ENCODE measurements at places on chromosomes 2 and 18.

DNA sequence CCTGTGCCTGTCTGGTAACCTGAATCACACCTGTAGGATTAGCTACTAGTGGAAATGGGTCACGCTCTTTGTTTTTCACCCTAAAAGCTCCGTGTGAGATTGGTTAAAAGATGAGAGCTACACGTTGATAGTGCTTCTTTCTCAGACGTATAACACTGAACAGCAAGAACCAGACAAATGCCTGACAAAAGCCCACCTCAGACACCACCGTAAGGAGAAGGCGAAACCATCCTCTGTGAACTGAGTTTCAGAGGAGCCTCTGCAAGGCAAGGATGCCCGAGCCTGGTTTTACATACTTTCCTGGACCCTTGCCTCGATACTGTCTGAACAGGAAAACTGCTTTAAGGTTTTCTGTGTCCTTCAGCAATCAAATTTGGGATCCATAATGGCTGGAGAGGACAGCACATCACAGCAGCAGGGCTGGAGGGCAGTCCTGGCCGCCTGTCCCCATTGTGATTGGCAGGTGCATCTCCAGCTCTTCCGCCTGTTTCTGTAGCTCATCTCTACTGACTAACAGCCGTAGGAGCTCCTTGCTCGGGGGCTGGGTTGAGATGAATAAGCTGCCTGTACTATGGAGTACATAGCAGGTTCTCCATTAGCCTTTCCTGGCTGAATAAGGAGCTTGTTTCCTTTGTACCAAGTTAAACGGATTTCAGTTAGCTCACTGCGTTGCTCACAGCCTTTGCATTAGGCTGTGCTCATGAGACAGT is 155.5 kb downstream of the MYT1L start:
- no peak for DNase-seq

GRCh38 chr2:96507957-96508520 is 2.9 kb upstream of the NEURL3 start:
- DNase-seq, result peak; percentile 83

DNA sequence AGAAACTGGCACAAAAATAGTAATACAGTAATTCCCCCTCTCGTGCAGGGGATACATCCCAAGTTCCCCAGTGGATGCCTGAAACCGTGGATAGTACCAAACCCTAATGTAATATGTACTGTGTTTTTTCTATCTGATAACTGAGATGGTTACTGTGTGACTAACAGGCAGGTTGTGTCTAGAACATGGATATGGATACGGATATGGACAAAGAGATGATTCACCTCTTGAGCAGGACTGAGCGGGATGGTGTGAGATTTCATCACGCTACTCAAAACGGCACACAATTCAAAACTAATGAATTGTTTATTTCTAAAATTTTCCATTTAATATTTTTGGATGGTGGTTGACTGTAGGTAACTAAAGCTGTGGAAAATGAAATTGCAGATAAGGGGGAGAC is 3.4 kb downstream of the MBD1 start:
- DNase-seq, result no peak

DNA sequence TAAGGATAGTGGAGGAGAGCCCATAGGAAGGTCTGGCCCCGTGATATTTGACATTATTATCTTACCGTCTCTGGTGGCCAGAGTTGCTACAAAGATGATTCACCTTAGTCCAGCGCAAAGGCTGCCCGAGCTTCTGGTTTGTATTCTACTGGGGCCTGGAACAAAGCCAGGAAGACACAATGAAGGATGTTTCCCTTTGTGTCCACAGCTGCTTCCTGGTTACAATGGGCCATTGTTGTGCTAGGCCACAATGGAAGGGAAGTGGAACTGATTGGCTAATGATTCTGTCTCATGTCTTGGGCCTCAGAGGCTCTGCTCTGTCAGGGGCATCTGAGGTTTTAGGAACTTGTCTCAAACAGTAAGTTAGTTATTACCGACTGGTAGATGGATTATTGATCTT is 132.2 kb downstream of the TDRD15 start:
- DNase-seq, result no peak

- peak; percentile 27 for DNase-seq
These were observed 315.7 kb upstream of the CWC22 start for GRCh38 chr2:180322781-180323180.

DNA sequence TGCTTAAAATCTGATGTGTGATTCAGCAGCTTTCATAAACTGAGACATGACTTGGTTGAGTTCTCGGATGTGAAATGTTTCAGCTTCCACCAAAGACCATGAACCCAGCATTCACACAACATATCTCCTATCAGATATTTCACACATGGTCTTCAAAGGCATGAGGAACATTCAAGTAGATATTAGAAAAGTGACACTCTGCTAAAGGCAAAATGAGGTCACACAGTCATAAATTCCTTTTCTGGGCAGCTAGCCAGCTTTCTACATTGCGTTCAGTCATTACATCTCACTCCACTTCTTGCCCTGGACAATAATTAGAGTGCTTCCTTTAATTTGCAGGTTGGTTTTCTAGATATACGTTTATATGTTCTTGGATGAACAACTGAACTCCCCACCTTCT is 96.7 kb downstream of the GAREM1 start:
- no peak for DNase-seq

- no peak for DNase-seq
These were observed 113.6 kb upstream of the TTC39C start for GRCh38 chr18:23900994-23901393.

DNA sequence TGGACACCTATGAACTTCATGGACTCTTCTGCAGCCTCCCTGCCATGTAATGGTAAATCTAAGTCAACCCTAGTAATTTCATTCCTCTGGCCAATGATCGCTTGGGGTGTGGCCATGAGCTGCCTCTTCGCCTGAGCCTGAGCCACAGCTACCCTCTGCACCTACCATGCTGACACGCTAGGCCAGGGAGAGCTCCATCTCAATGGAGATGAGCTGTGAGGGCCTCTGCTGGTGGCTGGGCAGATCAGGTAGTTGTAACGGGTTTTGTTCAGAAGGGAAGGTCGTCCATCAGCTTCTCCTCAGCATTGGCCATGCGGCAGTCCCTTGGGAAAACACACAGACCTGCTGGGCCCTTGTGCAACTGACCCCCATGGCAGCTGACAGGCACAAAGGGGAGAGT is 24.4 kb downstream of the MPHOSPH10 start:
- DNase-seq, result no peak

DNA sequence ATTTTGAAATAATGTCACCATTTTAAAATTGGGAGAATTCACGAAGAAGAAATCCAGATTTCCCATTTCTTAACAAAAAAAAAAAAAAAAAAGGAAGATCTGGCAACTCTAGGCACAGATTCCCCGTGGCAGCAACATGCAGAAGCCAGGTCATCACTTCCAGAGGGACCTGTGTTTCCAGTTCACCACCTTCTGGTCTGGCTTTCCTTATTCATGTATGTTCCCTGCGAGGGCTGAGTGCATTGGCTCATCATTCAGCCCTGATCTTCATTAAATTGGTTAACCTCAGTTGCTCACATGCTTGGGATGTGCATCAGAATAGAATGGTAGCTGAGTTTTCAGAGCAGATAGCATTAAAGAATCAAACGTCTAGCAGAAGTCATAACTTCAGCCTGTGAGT is 25.0 kb upstream of the MAP3K20 start:
- DNase-seq, result no peak

DNA sequence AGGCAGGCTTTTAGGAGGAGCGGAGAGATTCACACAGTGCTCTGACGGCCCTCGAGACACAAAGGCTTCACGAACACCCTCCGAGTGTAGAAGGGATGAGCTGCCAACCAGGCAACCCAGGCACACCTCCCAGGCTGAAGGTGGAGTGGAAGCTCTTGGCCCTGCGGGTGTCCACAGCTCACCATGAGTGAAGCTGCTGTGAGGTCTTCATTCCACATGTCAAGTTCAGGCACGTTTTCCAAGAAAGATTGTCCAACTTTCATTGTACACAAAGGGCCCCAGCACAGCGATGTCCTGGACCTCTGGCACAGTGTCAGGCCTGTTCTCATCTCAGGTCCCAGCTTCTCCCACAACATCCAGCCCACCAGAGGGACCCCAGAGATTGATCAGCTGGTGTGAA is 13.4 kb downstream of the PARD6G start:
- no peak for DNase-seq

DNA sequence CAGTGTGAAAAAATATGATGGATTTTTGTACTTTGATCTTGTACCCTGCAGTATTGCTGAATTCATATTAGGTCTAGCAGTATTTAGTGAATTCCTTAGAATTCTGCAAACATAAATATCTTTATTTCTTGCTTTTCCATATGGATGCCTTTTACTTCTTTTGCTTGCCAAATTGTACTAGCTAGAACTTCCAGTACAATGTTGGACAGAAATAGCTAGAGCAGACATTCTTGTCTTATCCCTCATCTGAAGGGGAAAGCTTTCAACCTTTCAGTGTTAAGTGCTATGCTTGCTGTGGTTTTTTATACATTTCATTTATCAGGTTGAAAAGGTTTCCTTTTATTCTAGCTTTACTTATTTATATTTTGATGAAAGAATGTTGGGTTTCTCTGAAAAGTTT is 1321.9 kb upstream of the CHAC2 start:
- DNase-seq, result no peak

DNA sequence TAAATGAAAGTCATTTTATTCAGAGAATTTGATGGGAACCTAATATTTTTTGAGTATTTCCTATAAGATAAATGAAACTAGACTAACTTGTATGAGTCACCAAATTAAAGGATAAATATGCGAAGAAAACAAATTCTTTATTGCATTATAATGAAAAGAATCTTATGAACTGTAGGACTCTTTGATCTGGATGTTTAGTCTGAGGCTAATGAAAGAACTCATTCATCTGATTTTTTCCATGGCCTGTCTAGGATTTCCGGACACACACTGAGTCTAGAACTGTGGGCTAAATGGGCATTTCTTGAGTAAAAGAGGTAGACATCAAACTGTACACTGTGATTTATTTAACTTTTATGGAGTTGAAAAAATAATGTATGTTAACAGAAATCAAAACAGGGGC is 43.0 kb downstream of the ZNF519 start:
- no peak for DNase-seq

DNA sequence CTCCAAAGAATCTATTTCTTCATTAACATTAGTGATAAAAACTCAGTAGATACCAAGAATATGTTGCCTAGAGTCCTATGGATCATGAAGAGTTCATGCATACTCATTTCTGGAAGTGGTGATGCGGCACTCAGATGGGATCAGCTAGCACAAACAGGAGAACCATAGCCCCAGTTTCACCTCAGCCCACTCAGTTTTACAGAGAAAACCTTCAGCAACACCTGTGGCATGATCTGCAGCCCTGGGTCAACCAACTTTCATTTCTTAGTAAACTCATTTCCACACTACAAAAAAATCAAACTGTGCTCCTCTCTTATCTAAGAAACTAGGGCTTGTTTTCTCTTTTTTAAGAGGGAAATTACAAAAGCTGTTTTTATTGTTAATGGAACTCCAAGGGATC is 569.4 kb downstream of the CCDC85A start:
- DNase-seq, result no peak

GRCh38 chr2:197140045-197140444 is 170.5 kb downstream of the ANKRD44 start:
- DNase-seq, result no peak

DNA sequence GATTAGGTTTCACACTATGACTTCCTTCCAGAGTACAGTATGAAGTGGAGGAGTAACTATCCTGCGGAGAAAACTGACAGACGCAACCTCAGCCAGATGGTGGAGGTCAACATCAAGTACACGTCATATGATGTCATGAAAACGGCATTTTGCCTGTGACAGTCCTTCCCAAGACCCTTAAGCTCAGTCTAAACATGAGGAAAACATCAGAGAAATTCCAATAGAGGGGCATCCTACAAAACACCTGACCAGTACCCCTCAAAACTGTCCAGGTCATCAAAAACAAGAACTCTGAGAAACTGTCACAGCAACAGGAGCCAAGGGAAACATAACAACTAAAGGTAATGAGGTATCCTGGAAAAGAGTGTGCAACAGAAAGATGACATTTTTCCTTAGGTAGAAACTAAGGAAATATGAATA is 1.7 kb downstream of the RNU4ATAC start:
- DNase-seq, result peak; percentile 14

DNA sequence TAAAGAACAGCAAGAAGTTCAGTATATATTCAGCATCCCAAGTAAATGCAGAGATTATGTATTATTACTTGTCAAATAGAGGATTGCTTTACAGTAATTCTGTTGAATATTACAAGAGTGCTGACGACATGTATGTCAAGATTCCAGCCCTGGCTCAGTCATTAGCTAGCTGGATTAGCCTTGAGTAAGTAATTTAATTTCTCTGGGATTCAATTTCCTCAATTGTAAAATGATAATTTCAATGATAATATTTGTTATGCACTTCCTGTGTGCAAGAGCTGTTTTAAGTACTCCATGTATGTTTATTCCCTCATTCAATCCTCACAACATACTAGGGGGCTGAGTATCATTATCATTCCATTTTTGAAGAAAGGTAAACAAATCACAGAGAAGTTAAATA is 44.0 kb downstream of the TCF4 start:
- no peak for DNase-seq

- DNase-seq, result no peak
These were observed 328 bp downstream of the EGR4 start for GRCh38 chr2:73292906-73293533.

GRCh38 chr18:56176751-56177150 is 461.6 kb downstream of the TXNL1 start:
- no peak for DNase-seq

DNA sequence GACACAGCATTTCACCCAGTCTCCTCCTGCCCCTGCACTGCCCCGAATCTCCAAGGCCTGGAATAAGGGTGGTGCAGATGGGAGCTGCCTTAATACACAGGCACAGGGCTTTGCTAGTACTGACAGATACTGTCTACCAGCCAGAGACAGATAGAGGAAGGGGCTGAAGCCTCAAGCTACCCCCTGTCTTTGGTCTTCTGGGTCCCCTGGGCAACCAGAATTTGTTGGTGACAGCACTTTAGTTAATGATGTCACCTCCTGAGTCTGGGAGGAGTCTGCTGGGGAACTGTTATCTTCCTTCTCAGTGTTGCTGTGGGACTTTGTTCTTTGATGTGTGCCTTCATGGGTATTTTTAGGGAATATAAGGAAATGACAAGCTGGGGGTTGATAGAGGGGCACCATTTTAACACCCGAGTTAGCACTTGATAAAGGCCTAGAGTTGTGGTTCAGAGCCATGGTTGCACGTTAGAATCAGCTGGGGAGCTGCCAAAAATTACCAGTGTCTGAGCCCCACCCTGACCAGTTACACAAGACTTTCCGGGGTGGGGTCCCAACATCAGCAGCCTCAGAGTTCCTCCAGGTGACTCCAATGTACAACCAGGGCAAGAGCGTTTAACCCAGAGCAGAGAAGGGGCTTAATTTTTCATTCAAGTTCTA is 136.8 kb downstream of the SMAD7 start:
- no peak for DNase-seq

All from AG08395 (cell line).